ENCODE measurements at places on chromosomes 5 and 9.

DNA sequence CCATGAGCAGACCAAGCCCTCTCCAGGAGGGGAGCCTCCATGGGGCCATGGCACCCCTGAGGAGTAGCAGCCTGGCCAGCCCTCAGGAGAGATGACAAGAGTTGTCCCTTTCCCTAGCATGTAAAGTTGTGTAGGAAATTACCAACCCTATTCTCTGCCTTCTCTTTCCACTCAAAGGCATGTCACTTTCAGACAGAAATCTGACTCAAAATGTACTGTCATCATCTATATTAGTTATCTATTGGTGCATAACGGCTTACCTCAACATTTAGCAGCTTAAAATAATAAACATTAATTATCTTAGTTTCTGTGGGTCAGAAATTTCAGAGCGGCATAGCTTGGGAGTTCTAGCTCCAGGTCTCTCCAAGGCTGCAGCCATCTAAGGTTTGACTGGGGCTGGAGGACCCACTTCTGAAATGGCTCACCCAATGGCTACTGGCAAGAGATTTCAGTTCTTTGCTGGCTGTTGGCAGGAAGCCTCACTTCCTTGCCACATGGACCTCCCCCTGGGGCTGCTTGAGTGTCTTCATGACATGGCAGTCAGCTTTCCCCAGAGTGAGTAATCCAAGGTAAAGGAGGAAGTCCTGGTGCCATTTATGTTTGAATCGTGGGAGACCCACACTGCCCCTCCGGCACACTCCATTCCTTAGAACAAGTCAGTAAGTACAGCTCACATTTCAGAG lies 632.3 kb downstream of the CCDC171 start:
- DNase-seq: no peak

DNA sequence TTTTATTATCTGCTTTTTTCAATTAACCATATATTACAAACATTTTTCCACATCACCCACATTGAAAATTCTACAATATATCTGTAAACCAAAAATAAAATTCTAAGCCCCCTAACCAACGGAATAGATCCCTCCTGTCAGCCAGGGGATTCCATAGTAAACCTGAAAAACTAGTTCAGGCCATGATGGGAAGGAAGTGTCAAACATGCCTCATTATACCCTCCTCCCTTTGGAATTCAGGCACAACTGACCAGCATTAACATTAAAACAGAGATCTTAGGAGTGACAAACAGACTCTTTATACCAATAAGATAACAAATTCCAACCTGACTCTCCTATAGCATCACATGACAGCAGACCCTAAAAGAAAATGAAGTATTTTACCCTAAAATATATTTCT lies 113.7 kb upstream of the DMRT1 start:
- DNase-seq: no peak

DNA sequence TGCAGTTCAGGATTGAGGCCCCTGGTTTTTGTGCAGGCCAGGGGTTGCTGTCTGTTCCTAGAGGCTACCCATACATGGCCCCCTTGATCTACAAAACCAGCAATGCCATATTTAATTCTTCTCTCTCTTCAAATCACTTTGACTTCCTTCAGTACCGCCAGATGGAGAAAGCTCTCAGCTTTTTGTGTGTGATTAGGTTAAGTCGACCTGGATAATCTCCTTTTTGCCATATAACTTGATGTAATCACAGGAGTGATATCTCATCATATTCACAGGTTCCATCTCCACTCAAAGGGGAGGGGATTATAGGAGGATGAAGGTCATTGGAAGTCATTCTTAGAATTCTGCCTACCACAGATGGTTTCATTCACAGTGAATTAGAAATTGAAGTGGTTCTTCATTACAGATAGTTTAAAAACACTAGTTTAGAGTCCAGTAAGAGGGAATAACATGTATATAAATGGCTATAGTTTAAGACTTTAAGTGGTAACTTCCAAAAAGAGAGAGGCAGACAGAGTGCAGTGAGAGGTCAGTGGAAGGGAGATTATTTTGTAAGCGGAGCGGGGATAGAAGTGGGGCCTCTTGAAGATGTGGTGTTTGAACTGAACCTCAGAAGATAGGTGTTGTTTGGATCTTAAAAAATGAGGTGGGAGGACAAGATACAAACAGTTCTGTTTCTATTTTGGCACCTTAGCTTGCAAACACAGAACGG lies 85.9 kb downstream of the GALNT10 start:
- DNase-seq: no peak

GRCh38 chr9:124666642-124667041 lies 104.5 kb downstream of the NR6A1 start:
- DNase-seq: no peak

GRCh38 chr5:78792345-78793055 lies 143.9 kb upstream of the LHFPL2 start:
- no peak for DNase-seq

- peak; percentile 38 for DNase-seq
Measured at GRCh38 chr5:78912085-78912771, 72.9 kb downstream of the ARSB start.

GRCh38 chr5:166281433-166281832 lies 2010.0 kb upstream of the WWC1 start:
- DNase-seq: no peak

DNA sequence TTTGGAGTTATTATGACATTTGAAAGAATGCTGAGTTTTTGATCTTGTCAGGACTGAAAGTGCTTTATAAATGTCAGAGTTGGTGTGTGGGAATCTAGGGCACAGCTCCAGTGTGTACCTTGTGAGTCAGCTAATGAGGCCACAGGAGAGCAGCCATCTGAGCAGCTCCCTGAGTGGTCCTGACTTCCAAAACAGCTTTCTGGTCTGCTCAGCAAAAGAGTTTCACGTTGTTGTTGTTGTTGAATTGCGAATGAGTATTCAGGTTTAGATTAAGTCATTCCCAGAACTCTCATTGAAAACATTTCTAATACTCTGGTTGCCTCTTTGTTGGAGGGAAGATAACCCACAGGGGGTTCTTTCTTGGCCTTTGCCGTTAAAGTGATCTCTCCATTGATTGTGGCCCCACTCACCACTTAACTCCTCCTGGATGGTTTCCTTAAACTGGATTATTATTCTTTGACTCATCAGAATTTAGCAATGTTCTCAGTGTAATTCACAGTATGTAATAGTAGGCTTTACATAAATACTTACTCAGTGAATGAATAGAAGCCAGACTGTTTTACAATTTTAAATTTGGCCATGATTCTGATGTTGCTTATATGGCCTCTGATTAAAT lies 125.1 kb upstream of the SGCD start:
- DNase-seq: no peak

DNA sequence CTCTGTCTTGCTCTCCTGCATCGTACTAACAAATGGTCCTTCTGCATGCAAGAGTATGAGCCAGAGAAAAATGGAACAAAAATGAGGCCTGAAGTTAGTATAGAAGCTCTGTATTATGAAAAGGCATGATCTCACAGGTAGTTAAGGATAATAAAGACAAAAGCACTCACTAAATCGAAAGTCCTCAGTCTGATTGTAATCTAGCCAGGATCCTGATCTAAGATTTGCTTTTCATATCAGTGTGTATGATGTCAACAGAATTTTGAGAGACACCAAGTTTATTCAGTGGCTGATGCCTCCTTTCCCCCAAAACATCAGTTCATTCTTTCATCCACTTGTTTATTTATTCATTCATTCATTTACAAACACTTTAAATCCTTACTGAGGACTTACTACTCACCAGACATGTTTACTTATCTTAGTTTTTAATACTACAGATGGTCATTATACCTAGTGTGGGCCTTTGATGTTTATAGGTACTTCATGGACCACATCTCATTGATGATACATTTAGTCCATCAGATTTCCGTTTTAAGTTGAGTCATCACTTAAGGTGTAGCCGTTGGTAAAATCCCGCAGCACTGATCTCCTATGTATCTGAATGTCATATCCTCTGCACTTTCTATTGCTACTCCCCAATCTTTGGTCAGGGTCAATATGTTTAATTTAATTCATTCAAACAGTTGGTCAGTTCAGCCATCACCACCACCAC lies 105.2 kb upstream of the DHFR start:
- no peak for DNase-seq

DNA sequence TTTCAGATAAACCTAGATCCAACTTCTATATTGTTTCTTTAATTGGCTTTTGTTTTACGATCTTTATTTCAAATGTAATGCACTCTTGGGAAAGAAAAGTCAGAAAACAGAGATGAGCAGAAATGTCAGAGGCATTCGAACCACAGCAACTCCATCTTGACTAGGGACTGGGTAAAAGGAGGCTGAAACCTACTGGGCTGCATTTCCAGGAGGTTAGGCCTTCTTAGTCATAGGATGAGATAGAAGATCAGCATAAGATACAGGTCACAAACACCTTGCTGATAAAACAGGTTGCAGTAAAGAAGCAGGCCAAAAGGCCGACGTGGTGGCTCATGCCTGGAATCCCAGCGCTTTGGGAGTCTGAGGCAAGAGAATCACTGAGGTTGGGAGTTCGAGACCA lies 30.5 kb upstream of the DAPK1 start:
- DNase-seq: no peak

GRCh38 chr5:140791089-140791488 lies 3.6 kb upstream of the PCDHA2 start:
- DNase-seq: no peak

GRCh38 chr5:2170761-2171160 lies 288.0 kb upstream of the IRX4 start:
- DNase-seq: no peak

- DNase-seq: no peak
Measured at GRCh38 chr5:57441557-57441956, 41.1 kb downstream of the ACTBL2 start.

DNA sequence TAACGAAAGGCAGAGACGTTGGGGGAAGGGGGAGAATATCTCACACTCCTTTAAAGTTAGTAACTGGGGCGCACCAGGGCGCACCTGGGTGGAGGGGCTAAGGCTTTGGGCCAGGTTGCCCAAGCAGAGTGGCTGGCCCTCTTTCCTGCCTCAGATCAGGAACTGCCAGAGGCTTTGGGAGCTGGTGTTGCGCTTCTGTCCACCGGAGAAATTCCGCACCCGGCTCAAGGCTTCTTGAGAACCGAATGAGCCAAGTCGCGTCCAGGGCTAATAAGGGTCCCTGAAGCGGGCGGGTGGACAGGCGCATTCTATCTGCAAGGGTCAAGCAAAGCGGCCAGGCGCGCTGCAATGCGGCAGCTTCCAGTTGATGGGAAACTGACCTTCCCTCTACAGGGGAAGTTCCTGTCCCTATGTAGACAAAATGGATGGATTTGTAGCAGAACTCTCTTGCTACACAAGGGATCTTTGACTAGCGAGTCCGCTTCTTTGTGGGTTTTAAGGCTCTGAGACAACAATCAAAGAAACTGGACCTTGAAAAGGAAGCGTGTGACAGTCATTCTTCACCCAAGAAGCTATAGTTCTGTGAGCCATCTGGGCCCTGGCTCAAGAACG lies 5.5 kb downstream of the PAX5 start:
- no peak for DNase-seq

DNA sequence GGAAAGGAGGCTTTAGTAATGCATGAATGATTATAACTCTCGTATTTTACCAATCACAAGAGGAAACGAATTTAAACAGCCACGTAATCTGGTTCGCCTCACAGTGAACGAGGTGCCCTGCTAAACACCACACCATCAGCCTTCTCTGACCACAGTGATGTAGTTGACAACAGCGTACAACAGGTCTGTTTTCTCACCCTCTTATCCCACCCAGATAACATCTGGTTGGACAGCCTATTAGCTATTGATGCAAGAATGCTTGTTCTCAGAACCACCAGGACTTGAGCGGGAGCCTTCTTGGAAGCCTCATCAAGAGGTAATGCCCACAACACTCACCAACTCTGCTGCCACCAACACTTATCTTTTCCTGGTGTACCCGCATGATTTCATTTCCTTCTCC lies 23.3 kb downstream of the SLC1A3 start:
- no peak for DNase-seq

- no peak for DNase-seq
Measured at GRCh38 chr9:84593352-84593751, 76.2 kb upstream of the NTRK2 start.

GRCh38 chr5:57931807-57932206 lies 449.2 kb upstream of the ACTBL2 start:
- DNase-seq: no peak

- no peak for DNase-seq
Measured at GRCh38 chr5:141941779-141942178, 16.2 kb downstream of the PCDH12 start.

- DNase-seq: no peak
Measured at GRCh38 chr9:128409978-128410377, 10.7 kb upstream of the CERCAM start.

GRCh38 chr5:164893071-164893470 lies 1387.7 kb downstream of the MAT2B start:
- DNase-seq: no peak

- no peak for DNase-seq
Measured at GRCh38 chr5:110496276-110496675, 230.2 kb downstream of the TMEM232 start.

GRCh38 chr5:180071531-180072255 lies at the start of gene RNF130:
TSS of gene RNF130 (minus strand) at chr5:180071759. CDS start at chr5:180071702, 57 bp downstream.
- peak; percentile 38 for DNase-seq

- DNase-seq: no peak
Measured at GRCh38 chr9:93009337-93010015, 49.0 kb upstream of the SUSD3 start.

GRCh38 chr9:69120380-69121154 lies 53.5 kb upstream of the TJP2 start:
- DNase-seq: no peak
